ENCODE measurements at places on chromosomes 6 and 20. TPM values are rescaled to one million over a fixed set of nuclear protein-coding genes. Genes with fewer than 3 reads are reported as not detected.

The CFB gene
- polyA plus RNA-seq, result 5.0 TPM

- DNase-seq, result no peak
These were observed 364.6 kb upstream of the SULF2 start for GRCh38 chr20:48149902-48150301.

GRCh38 chr6:111714416-111715270 is 109.0 kb upstream of the TRAF3IP2 start:
- no peak for DNase-seq

The SLC17A3 gene
- 1.5 TPM for polyA plus RNA-seq

The RAET1G gene
- 0.75 TPM for polyA plus RNA-seq

- no peak for DNase-seq
These were observed at the start of gene CLPSL2 for GRCh38 chr6:35776364-35777215. Gene CLPSL2, plus strand, starts transcription at chr6:35776598. Its CDS starts 21 bp downstream, at chr6:35776619.

GRCh38 chr20:59207235-59207634 is 43.6 kb downstream of the ZNF831 start:
- DNase-seq, result no peak

The OXT gene
- 0.47 TPM for polyA plus RNA-seq

GRCh38 chr6:129697788-129698187 is 12.2 kb downstream of the ARHGAP18 start:
- no peak for DNase-seq

The TSBP1 gene
- not detected for polyA plus RNA-seq

- DNase-seq, result no peak
These were observed 5.8 kb downstream of the TAB2 start for GRCh38 chr6:149323353-149323752.

- no peak for DNase-seq
These were observed 12.9 kb downstream of the SOD2 start for GRCh38 chr6:159680104-159680503.

- no peak for DNase-seq
These were observed 86.7 kb upstream of the RIN2 start for GRCh38 chr20:19671374-19671773.

- no peak for DNase-seq
These were observed 173.8 kb downstream of the VEGFA start for GRCh38 chr6:43943781-43944250.

DNA sequence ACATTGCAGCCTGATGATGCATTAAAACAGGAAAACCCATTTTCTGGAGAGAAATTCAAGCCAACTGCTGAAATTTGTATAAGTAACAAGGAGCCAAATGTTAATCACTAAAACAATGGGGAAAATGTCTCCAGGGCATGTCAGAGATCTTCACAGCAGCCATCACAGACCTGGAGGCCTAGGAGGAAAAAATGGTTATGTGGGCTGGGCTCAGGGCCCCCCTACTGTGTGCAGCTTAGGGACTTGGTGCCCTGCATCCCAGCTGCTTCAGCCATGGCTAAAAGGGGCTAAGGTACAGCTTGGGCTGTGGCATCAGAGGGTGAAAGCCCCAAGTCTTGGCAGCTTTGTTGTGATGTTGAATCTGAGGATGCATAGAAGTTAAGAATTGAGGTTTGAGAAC is 479.8 kb downstream of the BCKDHB start:
- DNase-seq, result no peak

The COL21A1 gene
- 111 TPM for polyA plus RNA-seq

The ZNF391 gene
- polyA plus RNA-seq, result 10.2 TPM

The CRYBG1 gene
- 22.1 TPM for polyA plus RNA-seq

GRCh38 chr6:81054036-81054435 is 698.4 kb downstream of the TENT5A start:
- DNase-seq, result no peak

The MAS1 gene
- polyA plus RNA-seq, result 0.01 TPM

DNA sequence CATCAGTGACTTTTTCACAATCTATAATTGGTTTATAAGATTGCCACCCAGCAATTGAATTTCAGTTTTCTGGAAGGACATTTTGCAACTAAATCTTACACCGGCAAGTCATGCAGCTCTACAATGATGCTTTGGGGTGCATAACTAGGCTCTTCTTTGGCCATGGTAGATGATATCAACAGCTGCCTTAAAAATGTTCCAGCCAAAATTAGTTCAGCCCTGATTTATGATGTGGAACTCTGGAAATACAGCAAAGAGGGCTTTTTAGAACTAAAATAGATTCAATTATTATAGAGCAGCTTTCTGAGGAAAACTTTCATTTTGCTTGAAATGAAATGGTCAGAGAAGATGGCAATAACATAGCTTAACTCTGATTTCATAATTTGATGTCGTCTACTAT is 18.4 kb upstream of the MCM9 start:
- no peak for DNase-seq

The RWDD2A gene
- polyA plus RNA-seq, result 7.8 TPM

The GFRA4 gene
- polyA plus RNA-seq, result not detected

The SSTR4 gene
- 0.11 TPM for polyA plus RNA-seq

- no peak for DNase-seq
These were observed 31.2 kb downstream of the TNFRSF21 start for GRCh38 chr6:47278545-47278944.

GRCh38 chr6:5155906-5156305 is 70.8 kb downstream of the PPP1R3G start:
- no peak for DNase-seq

DNA sequence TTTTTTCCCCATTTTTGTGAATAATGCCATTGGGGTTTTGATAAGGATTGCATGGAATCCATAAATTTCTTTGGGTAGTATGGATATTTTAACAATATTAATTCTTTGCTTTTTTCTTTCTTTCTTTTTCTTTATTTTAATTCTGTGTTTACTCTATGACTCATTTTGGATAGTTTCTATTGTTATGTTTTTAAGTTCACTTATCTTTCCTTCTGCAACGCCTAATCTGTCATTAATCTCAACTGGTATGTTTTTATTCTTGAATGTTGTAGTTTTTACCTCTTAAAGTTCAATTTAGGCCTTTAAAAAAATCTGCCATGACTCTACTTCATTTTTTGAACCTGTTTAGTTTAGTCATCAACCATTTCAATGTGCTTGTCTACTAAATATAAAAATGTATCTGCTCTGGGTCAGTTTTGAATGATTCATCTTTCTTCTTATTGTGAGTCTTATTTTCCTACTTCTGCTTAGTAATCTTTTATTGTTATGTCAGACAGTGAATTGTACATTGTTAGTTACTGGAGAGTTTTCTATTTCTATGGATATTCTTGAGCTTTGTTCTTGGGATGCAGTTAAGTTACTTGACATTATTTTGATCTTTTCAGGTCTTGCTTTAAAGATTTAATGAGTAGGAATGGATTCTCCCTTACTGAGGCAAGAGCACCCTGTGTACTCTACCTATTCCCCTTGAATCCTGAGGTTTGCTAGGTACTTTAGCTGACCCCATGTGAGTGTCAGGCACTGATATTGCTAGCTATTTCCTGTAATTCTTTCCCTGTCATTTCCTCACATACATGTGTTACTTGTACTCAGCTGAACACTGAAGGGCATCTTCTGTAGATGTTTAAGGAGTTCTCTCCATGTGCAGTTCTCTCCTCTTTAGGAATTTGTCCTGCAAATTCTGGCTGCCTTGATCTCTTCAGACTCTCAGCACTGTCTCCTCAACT is 104.2 kb downstream of the TFAP2B start:
- DNase-seq, result no peak

The SLC39A7 gene
- polyA plus RNA-seq, result 127 TPM

GRCh38 chr20:38049800-38050199 is 16.3 kb downstream of the RPRD1B start:
- no peak for DNase-seq

The DPPA5 gene
- polyA plus RNA-seq, result not detected

DNA sequence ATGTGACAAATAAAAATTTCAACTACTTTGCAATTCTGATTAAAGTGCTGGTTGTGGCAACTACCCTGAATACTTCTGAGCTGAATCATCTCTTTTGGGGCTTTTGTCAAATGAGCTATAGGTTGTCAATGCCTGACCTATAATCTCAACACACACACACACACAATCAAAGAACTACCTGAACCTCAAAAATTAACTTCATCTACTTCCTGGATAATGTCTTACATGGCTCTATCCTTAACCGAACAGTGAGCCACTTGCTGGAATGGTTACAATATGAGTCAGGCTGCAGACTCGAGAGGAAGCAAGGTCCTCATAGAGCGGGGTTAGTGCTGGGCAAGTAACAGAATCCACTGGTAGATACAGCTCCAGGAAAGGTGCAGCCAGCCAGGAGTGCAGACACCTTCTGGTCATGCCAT is 70.6 kb upstream of the DST start:
- DNase-seq, result no peak

The TMEM170B gene
- 8.8 TPM for polyA plus RNA-seq

- DNase-seq, result no peak
These were observed 466.0 kb downstream of the PRKN start for GRCh38 chr6:162261598-162261997.

The KHDC1L gene
- polyA plus RNA-seq, result not detected

- DNase-seq, result no peak
These were observed 1.3 kb downstream of the SMIM13 start for GRCh38 chr6:11094941-11095340.

GRCh38 chr20:40680161-40680959 is 8.7 kb downstream of the MAFB start:
- no peak for DNase-seq

The LAMA2 gene
- 36.7 TPM for polyA plus RNA-seq

- DNase-seq, result peak; percentile 49
These were observed 107.5 kb downstream of the SLC22A3 start for GRCh38 chr6:160455541-160456213.

The FOXC1 gene
- 82.5 TPM for polyA plus RNA-seq

- DNase-seq, result no peak
These were observed 65.2 kb downstream of the GCNT2 start for GRCh38 chr6:10586302-10586701.

- no peak for DNase-seq
These were observed 21.2 kb downstream of the MKKS start for GRCh38 chr20:10412591-10413408.

DNA sequence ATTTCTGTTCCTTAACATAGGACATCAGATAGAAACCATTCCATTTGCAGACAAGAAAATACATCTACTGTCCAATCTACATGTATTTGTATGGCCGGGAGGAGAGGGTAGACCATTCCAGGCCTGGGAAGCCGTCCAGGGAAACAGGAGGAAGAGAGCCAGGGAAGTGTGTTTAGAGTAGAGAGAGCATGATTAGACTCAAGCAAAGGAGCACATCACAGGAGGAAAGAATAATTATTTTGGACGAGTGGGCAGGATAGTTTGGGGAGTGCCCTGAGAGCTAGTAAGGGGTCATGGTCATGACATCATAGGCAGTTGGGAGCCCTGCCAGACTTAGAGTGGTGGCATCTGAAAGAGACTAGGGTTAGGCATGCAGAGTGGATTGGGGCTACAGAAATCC is 250.0 kb downstream of the HIVEP2 start:
- DNase-seq, result no peak

The PROKR2 gene
- polyA plus RNA-seq, result not detected

The APCDD1L gene
- polyA plus RNA-seq, result 14.0 TPM

The RRBP1 gene
- polyA plus RNA-seq, result 120 TPM

GRCh38 chr6:153013438-153013837 is 10.9 kb upstream of the MTRF1L start:
- DNase-seq, result no peak

The MDFI gene
- 32.0 TPM for polyA plus RNA-seq

The MEI4 gene
- polyA plus RNA-seq, result 2.0 TPM

- DNase-seq, result no peak
These were observed 12.8 kb upstream of the SLC4A11 start for GRCh38 chr20:3251806-3252205.

The VGLL2 gene
- not detected for polyA plus RNA-seq

The BPI gene
- not detected for polyA plus RNA-seq

DNA sequence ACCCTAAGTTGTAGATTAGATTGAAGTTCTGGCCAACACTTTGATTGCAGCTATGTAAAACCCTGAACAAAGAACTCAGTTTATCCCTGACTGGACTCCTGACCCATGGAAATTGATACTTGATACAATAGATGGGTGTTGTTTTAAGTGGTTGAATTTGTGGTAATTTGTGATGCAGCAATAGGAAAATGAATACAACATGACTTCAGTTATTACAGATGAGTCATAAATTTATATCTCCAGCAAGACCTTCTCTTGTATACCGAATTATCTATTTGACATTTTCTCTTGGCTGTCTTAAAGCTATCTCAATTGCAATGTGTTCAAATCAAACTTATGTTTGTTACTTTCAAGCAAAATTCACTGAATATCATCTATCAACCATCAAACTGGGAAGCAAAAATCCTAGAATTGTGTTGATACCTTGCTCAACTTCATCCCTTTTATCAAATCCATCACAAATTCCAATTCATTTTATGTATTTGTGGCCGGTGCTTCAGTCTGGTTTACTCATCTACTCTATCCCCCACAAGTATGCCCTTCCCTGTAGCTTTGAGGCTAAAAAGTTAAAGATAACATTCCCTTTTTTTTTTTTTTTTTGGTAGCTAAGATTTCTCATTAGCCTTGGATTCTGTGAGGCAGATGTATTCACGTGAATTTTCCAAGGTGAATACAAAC is 129.4 kb upstream of the CENPW start:
- no peak for DNase-seq

The C2 gene
- polyA plus RNA-seq, result 3.3 TPM

GRCh38 chr6:21189759-21190158 is 403.8 kb upstream of the SOX4 start:
- no peak for DNase-seq

DNA sequence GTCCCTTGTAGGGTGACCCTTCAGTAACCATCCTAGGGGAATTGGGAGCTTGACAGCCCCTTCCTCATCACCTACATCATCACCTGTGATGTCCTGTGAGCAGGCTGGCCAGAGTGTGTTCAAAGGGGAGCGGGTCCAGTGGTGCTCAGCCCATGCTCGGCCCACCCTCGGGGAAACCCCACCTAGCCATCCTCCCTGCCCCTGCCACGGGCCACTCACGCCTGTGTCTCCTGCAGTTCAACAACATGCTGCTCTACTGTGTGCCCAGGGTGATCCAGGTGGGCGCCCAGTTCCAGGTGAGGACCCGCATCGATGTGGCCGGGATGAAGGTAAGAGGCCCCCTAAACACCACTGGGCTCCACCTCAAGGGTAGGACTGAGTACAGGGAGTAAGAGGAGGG is 10.1 kb downstream of the FGD2 start:
- no peak for DNase-seq

DNA sequence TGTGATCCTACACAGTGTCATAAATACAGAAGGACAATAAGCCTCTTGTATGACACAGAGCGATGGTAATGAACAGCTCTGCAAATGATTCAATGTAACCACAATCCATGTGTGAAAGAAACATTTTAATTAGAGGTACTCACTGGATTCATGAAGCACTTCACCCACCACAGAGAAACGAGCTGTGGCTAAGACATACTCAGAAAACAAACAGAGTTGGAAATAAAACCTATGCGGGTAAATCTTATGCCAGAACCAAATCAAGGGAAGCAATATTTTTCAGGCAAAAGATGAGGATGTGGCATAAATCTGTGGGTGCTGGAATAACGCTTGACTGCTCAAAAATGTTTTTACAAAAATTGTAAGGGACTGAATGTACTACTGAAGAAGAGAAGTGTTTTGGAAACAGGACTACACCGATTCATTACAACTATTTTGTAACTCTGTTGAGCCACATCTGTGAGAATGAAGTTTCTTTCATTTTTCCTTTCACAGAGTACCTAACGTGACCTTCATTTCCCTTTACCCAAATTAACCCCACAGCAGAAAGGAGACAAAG is 112.1 kb downstream of the WDR27 start:
- no peak for DNase-seq

All from right renal cortex interstitium (tissue), 3 donors.